Heart right ventricle (tissue), 16 donors: ENCODE measurements at places on chromosomes 3 and 15. TPM values are rescaled to one million over a fixed set of nuclear protein-coding genes. Genes with fewer than 3 reads are reported as not detected.

Gene EAF2
- polyA plus RNA-seq = 3.7 TPM

Gene LTK
- 0.28 TPM for polyA plus RNA-seq

Gene GOLGA6D
- not detected for polyA plus RNA-seq

DNA sequence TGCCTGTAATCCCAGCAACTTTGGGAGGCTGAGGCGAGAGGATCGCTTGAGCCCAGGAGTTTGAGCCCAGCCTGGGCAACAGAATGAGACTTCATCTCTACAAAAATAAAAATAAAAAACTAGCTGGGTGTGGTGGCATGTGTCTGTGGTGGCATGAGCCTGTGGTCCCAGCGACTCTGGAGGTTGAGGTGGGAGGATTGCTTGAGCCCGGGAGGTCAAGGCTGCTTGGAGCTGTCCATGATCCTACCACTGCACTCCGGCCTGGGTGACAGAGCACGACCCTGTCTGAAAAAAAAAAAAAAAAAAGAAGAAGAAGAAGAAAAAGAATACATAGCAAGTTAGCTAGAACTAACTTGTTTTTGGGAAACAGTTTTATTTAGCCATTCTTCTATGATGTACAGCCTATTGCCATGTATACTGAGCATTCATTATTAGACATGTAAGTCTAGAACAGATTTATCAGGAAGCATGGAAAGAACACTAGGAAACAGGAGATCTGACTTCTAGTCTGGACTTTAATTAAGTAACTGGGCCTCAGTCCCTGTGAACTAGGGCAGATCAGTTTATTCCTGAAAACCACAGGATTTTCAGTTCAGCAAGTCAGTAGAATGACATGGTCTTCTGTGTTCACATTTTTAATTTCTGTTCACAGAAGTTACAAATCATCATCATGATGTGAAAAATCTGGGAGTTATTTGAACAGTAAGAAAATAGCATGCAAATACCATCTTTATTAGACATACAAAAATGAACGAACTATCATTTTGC lies 65.5 kb downstream of the KAT2B start:
- DNase-seq = no peak

GRCh38 chr15:82856397-82857170 lies 47.2 kb downstream of the WHAMM start:
- no peak for DNase-seq

DNA sequence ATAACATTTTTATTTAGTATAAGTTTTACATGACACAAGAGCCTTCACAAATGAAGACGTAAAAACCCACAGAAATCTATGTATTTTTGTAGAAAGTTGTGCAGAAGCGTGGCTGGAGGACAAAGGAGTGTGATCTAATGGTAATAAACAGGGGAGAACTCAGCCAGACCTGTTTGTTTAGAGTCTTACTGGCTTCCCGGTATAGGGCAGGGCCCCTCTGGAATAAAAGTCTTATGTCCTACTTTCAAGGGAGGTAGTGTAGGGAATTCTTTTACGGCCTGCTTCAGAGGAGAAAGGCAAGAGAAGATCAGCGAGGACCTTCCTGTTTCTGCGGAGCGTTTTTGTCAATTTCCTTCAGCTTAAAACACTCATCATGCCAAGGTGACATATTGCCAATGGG lies 103.6 kb downstream of the TGFBR2 start:
- no peak for DNase-seq

DNA sequence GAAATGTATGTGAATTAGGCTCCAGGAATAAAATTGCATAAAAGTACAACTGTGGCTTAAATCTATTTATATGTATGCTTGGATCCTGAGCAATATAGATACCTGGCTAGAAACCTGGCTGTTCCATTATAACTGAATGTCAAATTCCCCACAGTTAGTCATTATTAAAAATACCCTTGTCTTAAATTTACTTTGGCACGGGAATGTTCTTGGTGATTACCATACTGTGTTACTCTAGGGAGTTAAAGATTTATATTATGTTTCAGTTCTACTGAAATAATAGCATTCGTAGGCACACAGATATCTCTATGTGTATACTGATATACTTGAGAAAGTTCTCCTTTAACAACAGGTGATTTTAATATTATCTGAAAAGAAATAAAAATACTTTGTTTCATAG lies 394.1 kb downstream of the PTPRG start:
- no peak for DNase-seq

DNA sequence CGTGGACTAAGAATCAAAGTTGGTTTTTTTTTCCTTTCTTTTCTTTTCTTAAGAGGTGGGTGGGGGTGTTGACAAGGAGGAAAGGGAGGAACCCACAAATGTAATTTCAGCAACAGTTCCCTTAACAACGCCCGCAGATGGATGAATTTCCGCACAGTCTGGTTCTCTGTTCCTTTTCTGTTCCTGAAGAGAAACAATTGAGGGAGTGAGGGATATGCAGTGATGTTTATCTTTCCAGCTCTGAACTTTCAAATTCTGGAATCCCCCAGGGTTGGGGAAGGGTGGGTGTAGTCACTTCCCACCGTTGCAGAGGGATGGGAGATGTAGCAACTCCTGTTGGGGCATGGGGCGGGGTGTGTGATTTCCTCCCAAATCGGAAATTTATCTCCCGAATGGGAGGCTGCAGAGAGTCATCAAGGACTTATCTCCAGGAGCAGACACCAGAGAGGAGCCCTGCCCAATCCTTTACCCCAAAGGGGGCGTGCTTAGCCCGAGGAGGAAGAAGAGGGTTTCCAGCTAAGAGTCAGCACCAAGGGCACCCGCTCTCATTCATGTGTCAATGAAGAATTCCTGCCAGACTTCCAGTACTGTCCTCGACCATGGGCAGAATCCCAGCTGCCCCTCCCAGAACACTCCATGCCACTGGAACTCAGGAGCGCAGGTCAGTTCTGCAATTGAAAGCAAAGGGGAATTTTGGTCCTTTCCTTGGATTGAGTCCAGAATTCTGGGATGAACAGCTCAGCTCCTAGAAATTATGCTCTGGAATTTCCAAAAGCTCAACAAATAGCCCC lies 35.0 kb upstream of the CFAP161 start:
- DNase-seq = peak; percentile 75

GRCh38 chr3:2511356-2511755 lies 412.7 kb downstream of the CNTN4 start:
- DNase-seq = peak; percentile 10

DNA sequence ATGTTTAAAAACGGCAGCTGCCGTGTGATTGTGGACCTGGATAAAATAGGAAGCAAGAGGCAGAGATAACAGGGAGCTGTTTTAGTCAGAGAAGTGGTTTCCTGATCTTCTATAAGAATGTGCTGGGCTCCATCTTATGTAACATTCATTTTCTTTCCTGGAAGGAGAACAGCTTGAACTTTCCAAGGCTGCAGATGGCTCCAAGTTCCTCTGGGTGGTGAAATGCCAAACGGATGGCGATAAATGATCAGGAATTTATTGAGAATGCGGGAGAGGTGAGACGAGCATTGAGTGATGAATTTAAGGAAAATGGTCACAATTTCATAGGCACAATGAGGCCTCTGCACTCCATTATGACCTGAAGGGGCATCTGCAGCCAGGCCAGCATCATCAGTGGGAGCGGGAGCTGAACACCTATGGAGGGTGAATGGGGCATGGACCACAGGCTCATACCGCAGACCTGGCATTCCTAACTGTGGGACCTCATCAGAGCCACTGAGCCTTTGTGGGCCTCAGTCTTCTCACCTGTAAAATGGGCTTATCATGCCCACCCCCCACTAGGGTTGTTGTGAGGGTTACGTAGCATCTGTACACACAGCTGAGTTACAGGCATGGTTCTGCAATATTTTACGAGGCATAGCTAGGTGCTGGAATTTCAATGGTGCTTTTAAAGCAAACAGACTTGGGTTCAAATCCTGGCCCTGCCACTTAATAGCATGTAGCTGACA lies 17.1 kb downstream of the MGLL start:
- no peak for DNase-seq
